Heart left ventricle (tissue), 16 donors: ENCODE measurements at places on chromosomes 7 and 10. TPM values are rescaled to one million over a fixed set of nuclear protein-coding genes. Genes with fewer than 3 reads are reported as not detected.

GRCh38 chr10:5843686-5844344 lies 30.6 kb upstream of the GDI2 start:
- DNase-seq, result no peak

- no peak for DNase-seq
Observed at GRCh38 chr10:106877574-106877973, 286.9 kb downstream of the SORCS1 start.

ZNF511 gene
- polyA plus RNA-seq, result 44.5 TPM

DNA sequence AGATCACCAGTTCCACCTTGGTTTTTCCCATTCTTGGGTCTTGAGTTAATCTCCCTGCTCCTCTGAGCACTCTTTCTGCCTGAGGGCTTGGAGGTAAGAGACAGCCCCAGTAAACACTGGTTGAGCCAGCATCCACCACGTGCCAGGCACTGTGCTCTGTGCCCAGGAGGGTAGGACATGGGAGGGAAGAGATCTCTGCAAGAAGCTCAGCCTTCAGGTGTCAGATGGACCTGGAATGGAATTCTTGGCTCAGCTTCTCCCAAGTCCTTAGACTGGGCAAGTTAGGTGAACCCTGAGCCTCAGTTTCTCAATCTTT lies 2.5 kb downstream of the ZYX start:
- DNase-seq, result no peak

DNA sequence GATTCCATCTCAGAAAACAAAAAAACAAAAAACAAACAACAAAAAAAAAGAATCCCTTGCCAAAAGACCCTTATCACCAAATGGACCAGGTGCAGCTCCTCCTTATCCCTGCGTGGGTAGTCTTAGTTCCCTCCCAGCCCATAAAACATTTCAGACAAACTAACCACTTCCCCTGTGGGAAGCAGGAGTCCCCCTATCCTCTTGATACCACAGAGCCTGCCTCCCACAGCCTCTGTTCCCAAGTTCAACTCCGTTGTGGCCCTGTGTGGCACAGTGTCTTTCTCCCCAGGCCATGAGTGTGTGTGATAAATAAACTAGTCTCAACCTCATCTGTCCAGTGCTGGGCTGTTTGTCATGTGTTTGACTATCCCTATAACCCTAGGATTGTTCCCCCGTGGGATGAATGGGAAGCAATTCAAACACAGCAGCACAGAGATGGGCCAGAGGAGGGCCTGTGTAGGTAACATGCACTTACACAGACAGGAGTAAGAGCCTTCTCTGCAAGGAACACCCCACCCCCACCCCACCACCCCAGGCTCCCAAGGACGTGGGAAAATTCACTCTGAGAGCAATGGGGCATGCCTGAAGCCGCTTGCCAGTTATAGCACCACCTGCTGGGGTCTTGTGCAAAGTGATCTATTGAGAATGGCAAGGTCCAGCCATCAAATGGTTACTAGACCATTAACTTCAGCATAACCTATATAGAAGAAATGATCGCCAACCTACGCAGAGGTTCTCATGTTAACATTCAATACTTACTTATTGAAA lies 147.1 kb upstream of the GHITM start:
- DNase-seq, result no peak

- no peak for DNase-seq
Observed at GRCh38 chr10:99296605-99297004, 32.6 kb upstream of the CNNM1 start.

GRCh38 chr7:128793181-128793547 lies 1.4 kb downstream of the CCDC136 start:
- DNase-seq, result no peak

DNA sequence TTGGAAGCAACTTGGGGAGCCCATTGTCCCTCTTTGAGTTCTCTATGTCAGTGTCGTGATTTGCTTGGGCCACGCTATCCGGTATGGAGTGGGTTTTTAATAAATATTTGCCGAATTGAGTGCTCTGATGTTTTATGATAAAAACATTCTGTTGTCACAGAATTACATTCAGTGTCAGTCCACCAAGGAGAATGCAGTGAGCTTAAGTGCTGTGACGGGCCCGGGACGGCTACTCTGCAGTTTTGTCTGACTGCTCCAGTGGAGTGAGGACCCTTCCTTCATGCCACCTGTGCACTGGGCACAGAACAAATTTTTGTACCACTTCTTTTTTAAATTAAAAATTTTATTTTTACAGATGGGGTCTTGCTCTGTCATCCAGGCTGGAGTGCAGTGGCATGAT lies 76.0 kb downstream of the CARD11 start:
- no peak for DNase-seq

ZCWPW1 gene
- polyA plus RNA-seq, result 6.4 TPM

IL15RA gene
- 6.6 TPM for polyA plus RNA-seq

DNA sequence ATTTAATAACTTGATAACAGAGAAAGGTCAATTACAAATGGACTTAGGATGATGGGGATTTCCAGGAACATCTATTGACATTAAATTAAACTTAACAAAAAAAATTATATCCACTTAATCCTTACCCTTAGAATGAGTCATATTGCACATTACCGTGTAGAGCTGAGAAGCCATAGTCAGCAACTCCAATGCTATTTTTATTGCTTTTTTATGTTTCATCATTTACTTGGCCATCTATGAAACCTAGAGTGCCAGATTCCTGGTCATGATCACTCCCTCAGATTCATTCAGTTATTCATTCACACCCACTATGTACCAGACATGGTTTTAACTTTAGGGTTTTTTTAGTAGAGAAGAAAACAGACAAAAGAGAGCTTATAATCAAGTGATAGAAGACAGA lies 1180.4 kb downstream of the CNTNAP2 start:
- no peak for DNase-seq

DNA sequence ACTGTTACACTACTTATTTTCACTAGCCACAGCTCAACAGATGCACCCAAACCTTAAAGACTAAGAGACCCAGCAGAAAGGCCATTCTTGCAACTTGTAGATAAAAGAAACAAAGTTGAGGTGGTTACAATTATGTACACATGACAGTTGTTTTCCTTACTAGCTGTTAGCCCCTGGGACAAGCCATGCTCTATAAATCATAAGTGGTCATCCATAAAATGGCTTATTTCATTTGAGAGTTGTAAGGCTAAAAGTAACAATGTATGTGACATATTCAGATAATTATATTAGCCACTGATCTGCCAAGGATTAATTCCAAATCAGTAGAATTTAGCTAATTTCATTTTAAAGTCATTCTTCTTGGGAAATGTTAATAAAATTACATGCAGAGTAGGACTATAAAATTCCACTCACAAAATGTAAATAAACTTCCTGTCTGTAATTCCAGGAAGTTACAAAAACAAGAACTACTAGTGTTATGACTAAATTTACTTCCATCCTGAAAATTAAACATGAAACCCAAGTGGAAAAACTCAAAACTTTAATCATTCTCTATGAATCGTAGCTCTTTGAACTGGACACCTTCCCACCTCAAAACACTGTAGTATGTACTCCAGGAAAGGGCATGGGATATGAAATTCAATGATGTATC lies 13.3 kb downstream of the SLC37A3 start:
- DNase-seq, result no peak

DNA sequence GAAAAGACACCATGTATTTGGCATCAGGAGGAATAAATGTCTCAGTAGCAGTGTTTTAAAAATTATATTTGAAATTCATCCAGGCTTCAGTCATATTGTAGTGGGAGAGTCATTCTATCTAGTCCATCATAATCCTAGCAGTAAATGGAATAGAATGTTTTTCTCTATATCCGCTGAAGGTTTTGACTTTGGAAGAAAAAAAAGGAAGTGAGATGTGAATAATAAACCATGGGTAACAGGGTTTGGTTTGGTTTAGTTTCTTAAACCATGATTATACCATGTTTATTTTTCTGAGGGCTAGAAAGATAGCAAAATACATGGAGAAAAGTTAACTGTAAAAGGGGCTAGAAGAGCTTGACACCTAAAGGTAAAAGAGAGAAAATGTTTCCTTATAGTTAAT lies 16.4 kb upstream of the BPGM start:
- no peak for DNase-seq

GRCh38 chr7:46208635-46209525 lies 287.8 kb upstream of the IGFBP3 start:
- peak; percentile 37 for DNase-seq

DNA sequence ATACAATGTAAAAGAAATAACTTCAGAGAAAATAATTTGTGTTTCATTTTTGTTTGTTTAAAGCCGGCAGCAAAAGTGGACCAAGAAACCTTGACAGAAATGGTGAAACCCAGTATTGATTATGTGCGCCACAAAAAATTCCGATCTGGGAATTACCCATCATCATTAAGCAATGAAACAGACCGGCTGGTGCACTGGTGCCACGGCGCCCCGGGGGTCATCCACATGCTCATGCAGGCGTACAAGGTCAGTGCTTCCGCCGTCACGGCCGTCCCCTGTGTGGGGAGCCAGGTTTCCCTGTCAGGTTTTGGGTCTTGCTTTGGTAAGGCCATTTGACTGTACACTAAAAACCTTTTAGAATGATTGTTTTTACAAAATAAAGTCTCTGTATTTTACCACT lies 46.7 kb downstream of the LANCL2 start:
- DNase-seq, result no peak

GRCh38 chr7:46076527-46076926 lies 155.5 kb upstream of the IGFBP3 start:
- no peak for DNase-seq

CAMK2B gene
- polyA plus RNA-seq, result 103 TPM

- no peak for DNase-seq
Observed at GRCh38 chr10:86600296-86600695, 54.1 kb upstream of the OPN4 start.

DNA sequence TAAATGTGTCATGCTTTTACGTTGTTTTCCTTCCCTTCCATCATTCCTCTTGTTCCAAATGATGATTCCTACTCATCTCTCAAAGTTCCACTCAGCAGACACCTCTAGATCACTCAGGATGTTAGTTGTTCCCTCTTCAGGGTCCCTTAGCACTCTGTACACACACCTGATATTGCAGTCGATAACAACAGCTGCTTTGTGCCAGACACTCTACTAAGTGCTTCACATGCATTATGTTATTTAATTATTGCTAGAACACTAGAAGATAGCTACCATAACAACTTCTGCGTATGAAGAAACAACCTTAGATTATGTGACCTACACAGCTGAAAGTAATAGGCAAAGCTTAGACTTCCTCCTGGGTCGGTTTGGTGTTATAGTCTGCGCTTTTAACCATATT lies 29.6 kb downstream of the PCBD1 start:
- DNase-seq, result no peak

DNA sequence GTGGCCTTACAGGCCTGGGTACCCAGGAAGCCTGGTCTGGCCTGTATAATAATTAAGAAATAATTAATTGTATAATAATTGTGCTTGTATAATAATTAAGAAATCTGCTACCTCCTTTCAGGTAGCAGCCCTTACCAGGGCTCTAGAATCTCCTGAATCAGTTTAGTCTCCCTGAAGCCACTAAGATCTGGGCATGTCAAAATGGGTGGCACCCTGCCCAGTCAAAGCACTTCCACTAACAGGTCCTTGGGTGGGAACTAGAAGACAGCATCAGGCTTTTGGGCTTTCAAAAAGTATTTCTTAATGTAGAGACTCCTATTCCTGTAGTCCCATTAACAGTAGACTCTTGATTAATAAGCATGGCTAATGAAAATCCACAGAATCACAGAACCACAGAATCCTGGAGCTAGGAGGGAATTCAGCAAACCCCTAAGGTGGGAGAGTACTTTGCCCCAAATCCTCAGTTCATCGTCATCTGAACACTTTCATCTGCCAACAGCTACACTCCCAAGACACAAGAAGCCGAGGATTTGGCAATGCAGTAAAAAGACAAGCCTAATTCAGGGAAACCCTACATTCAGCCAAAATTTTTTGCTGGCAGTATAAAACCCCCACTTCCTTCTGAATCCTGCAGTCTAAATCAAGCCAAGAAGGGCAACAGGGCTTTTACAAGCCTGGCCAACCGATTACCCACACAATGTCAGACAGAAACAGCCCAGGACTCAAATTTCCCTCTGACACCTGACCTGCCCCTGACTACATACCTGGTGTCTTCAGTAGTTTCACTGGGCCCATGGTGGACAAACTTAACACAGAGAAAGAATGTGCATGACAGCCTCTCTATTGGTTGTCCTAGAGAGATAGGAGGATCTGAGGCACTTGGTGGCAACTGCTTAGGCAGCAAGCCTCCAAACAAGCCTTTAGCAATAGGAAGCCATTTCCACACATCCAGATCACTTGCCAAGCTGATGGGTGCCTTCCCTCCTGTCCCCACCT lies 5.9 kb upstream of the IL6 start:
- no peak for DNase-seq

DNA sequence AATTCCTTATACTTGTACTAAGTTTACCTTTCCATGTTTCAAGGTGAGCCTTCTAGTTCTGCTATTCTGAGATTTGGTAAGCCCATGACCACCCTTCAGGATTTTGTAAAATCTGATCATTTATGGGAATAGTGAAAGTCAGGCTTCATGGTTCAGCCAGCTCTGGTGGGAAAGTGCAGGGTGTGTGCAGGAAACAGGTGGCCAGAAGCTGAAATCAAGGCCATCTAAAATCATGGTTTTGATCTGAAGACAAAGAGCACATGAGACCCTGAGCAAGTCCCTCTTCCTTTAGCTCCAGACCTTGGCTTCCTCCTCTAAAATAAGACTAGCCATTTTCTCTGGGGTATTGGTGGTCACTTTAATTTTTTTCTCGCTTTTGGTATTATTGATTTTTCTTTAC lies 91.3 kb downstream of the CALD1 start:
- DNase-seq, result no peak

GRCh38 chr7:28731092-28731658 lies 227.0 kb downstream of the TRIL start:
- DNase-seq, result no peak

MNX1 gene
- polyA plus RNA-seq, result not detected

GRCh38 chr7:142626420-142627035 lies 122.7 kb upstream of the PRSS1 start:
- DNase-seq, result no peak

DNA sequence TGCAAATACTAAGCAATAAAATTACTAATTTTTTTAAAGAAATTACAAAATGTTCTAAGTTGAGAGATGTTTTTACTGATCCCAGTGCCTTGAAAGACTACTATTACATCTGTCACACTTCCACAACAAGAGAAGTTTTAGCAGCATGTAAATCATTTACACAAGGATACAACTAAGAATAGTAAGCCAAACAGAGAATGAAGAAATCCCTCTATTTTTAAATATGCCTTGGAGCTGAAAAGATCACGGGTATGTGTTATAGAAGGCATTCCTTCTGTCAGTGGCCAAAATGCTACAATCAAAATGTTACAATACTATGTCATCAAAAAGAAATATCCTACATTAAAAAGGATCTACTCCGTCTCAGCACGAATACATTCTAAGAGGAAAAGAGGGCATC lies 52.6 kb downstream of the LARP4B start:
- no peak for DNase-seq

GRCh38 chr7:101486433-101487104 lies 123.9 kb downstream of the COL26A1 start:
- DNase-seq, result peak; percentile 13

TAS2R41 gene
- not detected for polyA plus RNA-seq

- DNase-seq, result peak; percentile 31
Observed at GRCh38 chr7:20403331-20403730, 72.6 kb downstream of the ITGB8 start.

GRCh38 chr7:45077579-45077978 lies 11.2 kb downstream of the NACAD start:
- DNase-seq, result no peak
